AG04449 (cell line): ENCODE measurements at places on chromosomes 3 and 15.

DNA sequence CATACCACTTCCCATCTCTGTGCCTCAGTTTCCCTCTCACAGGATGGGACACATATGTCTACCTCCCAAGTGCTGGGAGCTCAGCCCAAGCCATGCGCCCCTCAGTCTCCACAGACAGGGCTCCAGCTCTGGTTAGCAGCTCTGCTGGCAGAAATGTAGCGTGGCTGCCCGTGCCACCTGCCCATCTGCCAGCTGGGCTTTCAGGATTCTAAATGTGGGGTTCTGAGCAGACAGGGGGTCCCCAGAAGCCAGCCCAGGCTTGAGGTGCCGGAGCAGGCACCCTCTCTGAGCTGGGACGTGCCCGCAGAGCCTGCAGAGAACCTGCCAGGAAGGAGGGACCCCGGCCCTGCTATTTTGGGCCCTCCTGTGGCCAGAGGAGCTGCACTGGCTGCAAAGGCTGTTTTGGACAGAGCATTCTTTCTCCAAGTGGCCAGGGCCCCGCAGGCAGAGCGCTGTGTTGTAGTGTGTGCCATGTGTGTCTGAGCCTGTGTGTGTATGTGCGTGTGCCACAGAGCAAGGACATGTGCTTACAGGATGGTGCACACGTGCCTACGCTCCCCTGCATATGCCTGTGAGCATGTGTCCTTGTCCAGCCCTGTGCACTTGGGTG lies 31.7 kb downstream of the PSTPIP1 start:
- DNase-seq, result no peak

DNA sequence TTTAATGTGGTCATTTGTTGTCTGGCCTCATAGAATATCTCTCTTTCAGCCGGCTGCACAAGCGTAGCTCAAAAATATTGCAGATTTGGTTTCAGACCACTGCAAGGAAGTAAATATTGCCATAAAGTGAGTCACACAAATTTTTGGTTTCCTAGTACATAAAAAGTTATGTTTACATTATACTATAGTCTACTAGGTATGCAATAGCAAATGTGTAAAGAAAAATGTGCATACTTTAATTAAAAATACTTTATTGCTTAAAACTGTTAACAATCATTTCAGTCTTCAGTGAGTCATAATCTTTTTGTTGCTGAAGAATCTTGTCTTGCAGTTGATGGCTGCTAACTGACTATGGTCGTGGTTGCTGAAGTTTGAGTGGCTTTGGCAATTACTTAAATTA lies 425.1 kb upstream of the ROBO1 start:
- no peak for DNase-seq

GRCh38 chr3:53715815-53716483 lies 130.3 kb downstream of the CHDH start:
- no peak for DNase-seq

DNA sequence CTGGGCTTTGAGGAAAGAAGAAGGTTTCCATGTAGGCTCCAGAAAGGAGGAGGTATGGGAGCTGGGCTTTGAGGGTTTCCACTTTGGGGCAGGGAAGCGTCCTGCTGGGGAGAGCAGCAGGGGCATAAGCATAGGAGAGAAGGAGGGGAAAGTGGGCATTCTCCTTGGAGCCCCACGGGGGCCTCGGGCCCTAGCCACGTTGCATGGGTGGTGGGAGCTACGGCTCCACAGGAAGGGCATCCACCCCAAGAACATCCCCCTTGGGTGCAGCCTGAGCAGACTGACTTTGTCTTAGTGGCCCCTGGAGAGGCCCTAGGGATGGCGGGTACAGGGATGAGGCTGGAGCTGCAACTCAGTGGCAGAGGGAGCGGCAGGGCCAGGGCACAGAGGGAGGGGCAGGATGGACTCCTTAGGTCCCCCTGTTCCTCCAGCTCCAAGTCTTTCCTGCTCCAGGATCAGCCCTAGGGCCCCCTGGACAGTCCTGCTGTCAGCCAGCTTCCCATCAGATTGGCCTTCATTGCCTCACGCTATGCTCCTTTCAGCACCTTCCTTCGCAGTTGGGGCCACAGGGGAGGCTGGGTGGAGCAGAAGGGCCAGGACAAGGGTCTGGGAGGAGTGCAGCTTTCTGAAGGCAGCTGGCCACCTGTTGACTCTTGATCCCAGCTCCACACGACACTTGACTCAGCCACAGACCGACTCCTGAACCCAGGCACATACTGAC lies 22.9 kb downstream of the PRR20G start:
- DNase-seq, result no peak

DNA sequence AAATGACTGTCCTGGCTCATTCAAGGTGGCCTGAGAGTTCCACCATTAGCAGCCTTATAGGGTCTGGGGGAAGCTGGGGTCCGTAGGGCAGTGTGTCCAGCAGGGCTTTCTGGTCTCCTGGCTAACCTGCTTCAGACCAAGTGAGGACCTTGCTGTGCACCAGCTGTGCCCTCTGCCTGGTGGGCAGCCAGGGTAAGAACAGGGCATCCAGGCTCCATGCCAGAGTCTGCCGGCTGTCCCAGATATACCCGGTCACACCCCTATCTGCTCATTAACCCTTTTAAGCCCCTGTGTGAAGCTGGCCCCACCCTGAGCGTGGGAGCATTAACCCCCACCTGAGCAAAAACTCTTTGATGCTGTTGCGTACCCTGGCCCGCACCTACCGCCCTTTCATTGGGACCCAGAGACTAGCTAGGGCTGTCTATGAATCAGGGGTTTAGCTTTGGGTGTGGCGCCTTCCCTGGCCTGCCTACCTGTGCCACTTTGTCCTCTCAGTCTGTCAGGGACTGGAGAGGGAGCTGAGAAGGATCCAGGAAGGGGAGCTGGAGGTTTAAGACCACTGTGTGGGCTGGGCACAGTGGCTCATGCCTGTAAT lies 17.6 kb downstream of the SEMA3F start:
- no peak for DNase-seq

DNA sequence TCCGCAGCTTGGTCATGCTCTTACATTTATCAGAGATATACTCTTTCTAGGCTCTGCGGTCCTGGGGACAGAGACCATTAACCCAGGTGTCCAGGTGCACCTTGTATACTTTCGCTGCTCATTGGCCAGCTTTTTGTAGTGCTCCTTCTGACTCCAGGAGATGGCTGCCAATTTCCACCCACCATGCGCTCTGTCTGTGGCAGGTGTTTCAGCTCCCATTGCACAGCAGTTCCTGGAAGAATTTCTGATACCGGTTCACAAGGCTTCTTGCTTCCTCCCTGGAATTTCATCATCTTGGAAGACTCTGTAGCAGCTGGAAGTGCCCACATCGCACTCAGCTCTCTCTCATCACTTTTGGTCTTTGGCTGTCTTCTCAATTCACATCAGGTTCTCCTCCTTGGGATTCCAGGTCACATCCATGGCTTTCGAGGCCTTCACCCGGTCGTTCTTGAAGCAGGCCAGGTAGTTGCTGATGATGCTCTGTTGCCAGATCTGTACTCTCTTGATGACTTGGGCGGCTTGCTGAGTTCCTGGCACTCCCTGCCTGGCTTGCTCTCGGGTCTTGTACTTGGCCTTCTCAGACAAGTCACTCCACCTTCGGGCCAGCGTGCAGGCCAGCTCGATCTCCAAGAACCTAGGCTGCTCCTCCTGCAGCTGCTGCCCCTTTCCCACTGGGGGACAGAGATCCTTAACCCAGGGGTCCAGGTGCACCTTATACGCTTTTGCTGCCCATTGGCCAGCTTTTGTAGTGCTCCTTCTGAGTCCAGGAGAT lies 41.1 kb upstream of the ARL8B start:
- DNase-seq, result no peak

- DNase-seq, result no peak
These were observed 258.9 kb downstream of the ADAMTS17 start for GRCh38 chr15:100082761-100083402.

- no peak for DNase-seq
These were observed 253.4 kb downstream of the LPP start for GRCh38 chr3:188407158-188407880.

GRCh38 chr3:158050461-158050860 lies 55.8 kb downstream of the SHOX2 start:
- no peak for DNase-seq

- no peak for DNase-seq
These were observed 57.0 kb upstream of the ITGA11 start for GRCh38 chr15:68488966-68489365.

GRCh38 chr3:24605511-24606028 lies 110.9 kb upstream of the THRB start:
- no peak for DNase-seq

DNA sequence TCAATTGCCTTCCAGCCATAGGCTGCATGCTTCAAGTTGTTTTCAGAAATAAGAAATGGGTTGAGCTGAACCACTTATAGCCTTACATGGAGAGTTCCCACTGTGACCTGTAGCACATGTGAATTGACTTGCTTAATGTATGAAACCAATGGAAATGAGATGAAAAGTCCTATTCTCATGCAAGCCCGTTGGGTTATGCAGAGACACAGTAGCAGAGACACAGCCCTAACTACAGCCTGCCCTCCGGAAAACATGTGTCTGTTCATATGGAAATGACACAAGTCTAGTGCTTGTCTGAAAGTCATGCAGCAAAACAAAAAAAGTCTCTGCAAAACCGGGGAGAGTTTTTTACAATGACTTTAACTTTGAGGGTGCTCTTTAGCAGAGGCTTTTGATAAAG lies 14.5 kb downstream of the HIGD2B start:
- DNase-seq, result no peak

DNA sequence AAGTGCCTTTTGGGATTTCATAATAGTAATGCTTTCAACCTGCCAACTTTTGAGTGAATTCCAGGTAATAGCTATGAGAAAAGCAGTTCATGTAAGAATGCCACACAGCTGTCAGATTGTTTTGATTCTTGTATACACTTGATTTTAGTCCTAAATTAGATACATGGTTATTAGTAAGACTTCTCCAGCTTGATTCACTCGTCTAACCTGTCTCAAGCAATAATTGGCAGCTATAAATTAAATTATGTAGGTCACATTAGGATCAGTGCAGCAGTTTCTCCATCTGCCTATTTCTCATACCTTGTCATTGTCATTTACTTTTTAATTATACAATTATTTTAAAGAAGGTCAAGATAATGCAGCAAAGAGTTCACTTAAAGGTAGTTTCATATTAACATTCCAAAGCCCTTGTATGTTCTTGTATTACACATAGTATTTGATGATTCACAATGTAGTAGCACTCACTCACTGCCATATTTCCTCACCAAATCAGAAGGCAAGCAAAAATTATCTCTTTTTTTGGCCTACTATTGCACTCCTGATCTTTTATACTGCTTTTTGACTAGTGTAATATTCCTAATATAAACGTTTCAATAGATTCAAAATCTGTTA lies 10.9 kb upstream of the CRYBG3 start:
- DNase-seq, result no peak
